ENCODE measurements at places on chromosomes 16 and 17.

DNA sequence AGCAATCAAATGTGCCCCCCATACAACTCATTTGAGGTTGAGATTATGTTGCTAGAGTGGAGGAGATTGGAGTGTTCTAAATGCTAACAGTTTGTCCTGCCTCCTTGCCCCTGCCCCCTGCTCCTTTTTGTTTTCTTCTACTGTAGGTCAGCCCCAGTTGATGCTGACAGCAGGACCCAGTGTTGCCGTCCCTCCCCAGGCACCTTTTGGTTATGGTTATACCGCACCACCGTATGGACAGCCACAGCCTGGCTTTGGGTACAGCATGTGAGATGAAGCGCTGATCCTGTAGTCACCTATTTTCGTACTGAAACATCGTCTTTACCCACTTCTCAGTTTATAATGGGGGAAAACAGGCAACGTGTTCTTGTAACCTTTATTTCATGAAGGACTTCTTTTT is 13.6 kb downstream of the PTRH2 start:
- no peak for DNase-seq

GRCh38 chr16:49634235-49635008 is 221.5 kb downstream of the ZNF423 start:
- DNase-seq: no peak

GRCh38 chr16:2095315-2095853 is 40.3 kb downstream of the PKD1 start:
- no peak for DNase-seq

- no peak for DNase-seq
Measured at GRCh38 chr17:78706271-78706915, 75.7 kb downstream of the CYTH1 start.

DNA sequence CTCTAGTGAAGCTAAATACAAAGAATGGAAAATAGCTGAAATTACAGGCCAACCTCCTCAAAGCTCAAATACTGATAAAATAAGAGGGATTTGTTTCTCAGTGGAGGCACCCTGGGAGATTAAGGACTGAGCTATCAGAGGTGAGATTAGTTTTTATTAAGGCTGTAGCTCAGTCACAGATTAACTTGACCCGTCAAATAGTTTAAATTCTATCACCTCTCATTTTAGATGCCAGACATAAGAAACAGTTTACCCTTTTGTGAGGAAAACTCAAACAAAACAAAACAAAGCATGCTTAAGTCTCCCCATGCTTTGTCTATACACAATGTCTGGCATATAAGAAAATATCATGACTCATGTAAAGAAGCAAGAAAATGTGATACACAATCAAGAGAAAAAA is 208.3 kb upstream of the PMFBP1 start:
- no peak for DNase-seq

DNA sequence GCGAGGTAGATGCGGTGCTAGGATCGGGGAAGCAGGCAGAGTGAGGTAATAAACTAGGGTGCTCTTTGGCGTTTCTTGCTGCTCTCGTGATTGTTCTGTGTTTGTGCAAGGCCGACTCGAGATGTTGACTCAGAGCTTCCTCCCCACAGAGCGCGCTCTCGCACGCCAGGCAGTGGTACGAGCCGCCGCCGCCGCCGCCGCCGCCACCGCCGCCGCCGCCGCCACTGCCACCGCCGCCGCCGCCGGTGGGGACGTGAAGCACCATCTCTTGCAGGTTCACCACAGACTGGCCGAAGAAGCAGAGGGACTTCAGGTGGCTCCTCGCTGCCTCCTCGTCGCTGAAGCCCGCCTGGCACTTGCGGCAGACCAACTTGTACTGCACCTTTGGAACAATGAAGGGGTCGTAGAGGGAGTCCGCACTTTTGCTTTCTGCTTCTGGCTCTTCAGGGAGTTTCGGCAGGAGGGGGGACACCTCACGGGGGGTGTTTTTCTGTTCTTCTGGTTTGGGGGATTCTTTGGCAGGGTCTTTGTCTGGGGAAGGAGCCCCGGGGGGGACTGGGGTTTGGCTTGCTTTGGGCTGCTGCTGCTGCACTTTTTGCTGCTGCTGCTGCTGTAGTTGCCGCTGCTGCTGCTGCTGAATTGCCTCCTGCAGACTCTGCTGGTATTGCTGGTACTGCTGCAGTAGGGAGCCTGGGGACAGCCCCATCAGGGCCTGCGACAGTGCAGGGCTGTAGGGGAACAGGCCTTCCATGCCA is 260.2 kb downstream of the ZFHX3 start:
- DNase-seq: no peak

- DNase-seq: no peak
Measured at GRCh38 chr17:81132770-81133723, 32.3 kb upstream of the PVALEF start.

DNA sequence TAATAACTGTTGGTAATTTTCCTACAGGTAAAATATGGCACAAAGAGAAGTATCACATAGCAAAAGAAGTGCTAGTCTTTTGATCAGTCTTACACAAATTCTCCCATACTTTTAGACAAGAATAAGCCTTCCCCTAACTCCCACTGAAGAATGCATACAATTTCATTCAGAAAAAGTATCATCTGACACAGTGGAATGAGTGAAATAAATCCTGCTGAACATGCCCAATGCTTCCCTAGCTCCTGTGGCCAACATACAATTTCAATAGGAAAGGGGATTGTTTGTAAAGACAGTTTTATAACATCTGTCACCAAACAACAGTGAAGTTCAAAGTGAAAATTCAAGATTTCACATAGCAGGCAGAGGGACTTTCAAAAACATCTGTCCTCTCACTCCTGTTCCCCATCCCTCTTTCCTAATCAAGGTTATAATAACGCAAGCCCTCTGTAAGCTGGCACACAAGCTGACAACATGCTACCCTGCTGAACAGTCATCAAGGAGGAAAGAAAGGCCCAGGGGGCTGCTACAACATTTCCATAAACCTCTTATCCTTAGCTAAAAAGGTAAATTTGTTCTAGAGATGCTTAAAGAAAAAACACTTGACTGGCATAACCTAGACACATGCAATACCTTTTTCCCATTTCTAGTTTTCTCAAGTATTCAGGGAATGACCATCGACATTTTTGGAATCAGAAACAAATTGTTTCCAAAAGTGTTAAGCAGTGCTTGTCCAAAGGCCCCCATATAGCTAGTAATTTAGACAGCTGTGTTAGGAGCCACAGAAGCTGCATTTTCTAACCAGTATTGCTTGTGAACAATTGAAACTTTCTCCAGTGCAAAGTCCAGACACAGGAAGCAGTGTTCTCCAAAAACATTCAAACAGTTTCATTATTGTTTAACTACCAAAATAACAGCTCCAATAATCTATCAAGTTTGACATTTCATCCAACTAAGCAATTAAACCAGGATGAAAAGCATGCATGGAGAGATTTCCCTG is 11.5 kb upstream of the RFFL start:
- DNase-seq: no peak

- DNase-seq: no peak
Measured at GRCh38 chr17:82029990-82030469, 1.4 kb upstream of the RAC3 start.

DNA sequence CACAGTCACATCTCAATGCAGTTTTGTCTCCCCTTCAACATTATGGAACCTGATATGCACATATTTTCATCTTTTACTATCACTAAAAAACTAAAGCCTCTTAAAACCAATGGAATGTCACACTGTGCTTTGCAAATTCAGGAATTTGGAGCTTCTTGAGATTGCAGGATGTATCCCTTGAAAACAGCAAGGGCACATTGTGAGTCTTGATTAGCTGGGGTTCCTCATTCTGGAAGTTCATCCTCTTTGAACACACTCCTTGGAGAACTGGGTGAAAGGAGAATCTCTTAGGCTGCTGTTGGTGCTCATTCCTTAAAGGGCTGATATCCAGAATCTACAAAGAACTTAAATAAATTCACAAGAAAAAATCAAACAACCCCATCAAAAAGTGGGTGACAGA is 21.1 kb upstream of the MYOCD start:
- no peak for DNase-seq

GRCh38 chr16:56974549-56975300 is 13.0 kb downstream of the CETP start:
- DNase-seq: no peak

DNA sequence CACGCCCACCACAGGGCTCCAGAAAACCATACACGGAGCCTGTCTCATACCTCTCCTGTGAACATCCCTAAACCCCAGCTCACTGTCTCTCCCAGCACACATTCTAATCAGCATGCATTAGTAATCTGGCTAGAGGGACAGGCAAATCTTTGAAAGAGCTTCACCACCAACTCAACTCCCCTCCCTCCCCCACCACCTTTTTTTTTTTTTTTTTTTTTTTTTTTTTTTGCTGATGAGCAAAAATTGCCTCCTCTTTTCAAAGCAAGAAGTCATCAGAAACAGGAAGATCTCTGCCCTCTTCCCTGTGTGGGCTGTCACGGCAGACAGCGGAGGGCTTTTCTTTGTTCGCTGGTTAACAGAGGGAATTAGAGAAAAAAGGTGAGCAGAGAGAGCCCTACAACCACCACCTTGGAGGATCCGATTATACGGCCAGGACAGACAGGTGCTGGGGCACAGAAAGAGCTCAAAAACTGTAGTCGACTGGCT is 19.9 kb downstream of the GAS7 start:
- DNase-seq: no peak

- no peak for DNase-seq
Measured at GRCh38 chr17:63191610-63192009, 225.6 kb downstream of the TANC2 start.

- DNase-seq: no peak
Measured at GRCh38 chr17:57257195-57257894, 1.0 kb downstream of the MSI2 start.

DNA sequence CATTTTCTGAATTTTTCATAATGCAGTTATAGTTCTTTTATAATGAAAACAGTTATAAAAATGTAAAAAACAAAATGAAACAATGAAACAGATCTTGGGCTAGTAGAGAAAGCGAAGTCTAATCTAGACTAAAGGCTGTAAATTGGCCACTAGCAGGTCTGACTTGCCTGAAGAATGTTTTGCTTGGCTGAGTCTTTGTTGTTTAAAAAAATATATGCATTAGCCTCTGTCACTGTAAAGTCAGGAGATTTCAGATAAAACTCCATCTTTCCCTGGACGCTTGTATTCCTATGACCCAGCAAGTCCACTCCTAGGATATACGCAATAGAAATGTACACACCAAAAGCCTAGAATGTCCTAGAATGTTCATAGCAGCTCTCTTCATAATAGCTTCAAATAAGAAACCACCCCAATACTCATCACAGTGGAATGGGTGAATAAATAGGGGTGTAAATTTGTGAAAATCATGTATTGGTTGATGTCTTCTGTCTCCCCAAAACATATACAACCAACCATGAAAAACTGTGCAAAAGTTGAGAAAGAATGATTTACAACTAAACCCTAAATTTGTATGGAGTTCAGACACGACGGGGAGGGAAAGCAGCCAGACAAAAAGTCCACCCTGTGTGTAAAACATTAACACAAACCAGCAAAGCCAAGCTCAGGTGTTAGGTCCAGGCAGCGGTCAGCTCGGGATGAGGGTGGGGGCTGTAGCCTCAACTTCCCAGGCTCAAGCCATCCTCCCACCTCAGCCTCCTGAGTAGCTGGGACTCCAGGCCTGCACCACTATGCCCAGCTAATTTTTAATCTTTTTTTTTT is 37.7 kb upstream of the MEAK7 start:
- no peak for DNase-seq

DNA sequence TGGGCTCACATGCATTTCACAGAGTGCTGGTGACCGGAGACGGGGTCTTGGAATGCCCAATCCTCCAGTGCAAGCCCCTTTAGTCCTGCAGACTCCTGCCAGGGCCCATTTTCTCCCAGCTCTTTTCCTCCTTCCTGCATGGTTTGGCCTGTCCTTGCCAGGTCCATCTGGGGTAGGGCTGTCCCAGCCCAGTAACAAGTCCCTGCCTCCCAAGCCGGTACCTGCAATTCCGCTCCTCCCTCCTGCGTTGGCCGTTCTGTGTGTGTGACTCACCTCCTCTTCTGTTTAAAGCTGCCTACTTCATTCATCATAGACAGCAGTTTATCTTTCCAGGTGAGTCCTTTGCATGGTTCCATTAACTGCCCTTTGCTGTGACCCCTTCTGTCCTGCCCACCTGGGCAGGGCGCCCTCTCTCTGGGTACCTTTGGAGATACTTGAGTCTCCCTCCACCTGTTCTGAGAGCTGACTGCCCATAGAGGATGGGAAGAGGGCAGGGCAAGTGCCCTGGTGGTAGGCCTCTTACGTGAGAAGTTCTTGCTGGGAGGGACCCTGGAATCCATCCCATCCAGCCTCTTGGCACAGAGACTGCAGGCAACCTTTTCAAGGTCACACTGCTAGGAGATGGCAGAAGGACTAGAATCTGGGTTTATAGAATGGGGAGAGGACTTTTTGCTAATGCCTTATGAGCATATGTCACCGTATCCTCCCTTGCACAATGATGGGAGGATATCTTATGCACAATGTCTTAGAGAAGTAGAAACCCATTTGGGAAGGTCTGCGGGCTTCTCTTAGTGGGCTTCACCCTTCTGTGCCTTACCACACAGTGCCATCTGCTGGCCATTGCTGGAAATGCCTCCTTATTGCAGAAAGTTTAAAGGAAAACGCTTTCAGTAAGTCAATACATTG is 29.7 kb upstream of the LGALS9 start:
- DNase-seq: peak; percentile 67

GRCh38 chr16:65122724-65123395 is 997 bp upstream of the CDH11 start:
- DNase-seq: no peak

DNA sequence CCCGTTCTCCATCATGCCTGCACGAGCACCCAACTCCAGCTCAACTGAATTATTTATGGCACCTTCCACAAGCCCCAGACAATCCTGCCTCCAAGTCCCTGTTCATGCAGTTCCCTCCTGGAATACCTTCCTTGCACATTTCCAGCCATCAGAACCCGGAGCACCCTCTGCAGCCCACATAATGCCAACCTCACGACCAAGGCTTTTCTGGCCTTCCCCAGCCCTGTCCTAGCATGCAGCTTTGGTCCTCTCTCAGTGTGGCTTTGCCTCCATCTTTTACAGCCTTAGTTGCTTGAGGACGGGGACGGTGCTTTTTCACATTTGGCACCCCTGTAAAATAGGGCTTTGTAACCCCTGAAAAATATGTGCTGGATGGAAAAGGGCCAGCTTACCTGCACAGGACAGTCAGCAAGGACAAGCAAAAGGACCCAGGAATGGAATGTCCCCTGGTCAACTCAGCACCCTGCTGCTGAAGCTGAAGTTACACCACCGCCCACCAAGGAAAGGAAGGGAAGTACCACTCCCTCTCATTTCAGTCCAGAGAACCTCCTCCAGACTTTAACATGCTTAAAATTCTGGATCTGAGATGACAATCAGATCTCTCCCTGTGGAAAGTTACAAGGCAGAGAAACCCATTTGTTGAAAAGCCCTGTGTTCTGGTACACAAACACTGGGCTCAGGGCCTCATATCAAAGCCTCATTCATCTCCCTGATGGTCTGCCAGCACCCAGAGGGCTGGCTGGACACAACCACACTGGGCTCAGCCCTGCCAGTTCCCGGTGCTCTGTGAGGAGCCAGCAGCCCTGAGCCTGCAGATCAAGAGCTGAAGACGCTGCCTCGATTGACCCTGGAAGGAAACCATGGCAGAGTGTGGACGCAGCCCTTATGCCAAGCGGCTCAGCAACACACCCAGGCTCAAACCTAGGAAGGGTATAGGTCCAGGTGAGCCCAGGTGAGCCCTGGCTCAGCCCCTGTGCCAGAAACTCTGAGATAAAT is 2.9 kb downstream of the SLC39A11 start:
- no peak for DNase-seq

Data from LoVo (cell line).